Foreskin fibroblast (primary cell): ENCODE measurements at places on chromosomes 1 and 21.
A peak's percentile ranks its signal among the peaks of the same experiment; 100 is the strongest.

- no peak for DNase-seq
Observed at GRCh38 chr1:208077232-208078075, 166.5 kb upstream of the CD34 start.

DNA sequence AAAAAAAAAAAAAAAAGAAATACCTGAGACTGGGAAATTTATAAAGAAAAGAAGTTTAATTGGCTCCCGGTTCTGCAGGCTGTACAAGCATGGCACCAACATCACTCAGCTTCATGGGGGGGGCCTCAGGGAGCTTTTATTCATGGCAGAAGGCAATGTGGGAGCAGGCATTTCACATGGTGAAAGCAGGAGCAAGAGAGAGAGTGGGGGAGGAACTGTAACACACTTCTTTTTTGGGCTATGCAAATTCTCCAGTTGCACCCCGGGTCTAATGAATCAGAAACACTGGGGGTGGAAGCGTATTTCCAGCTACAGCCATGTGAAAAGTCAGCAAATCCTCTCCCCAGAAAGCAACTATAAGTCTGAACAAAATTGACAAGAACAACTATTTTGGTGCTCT, 11.8 kb upstream of the SOD1 start:
- DNase-seq: no peak

GRCh38 chr1:89873770-89874169, 52.9 kb downstream of the LRRC8D start:
- peak; percentile 59 for DNase-seq

DNA sequence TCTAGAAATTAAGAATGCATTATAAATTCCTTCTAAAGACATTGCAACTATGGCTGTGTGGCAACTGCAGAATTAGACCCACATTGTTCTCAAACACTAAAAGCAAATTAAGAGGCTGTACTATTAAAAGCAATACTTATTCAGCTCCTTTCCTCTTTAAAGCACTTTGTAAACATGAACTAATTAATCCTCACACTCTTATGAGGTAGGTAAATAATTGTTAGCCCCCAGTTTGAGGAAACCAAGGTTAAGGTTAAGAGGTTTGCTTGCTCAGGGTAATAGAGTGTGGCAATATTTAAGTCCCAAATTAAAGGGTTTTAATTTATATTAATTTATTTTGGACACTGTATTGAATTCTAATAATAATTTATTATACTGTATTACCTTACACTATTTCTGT, 553.8 kb downstream of the LRRIQ3 start:
- no peak for DNase-seq

DNA sequence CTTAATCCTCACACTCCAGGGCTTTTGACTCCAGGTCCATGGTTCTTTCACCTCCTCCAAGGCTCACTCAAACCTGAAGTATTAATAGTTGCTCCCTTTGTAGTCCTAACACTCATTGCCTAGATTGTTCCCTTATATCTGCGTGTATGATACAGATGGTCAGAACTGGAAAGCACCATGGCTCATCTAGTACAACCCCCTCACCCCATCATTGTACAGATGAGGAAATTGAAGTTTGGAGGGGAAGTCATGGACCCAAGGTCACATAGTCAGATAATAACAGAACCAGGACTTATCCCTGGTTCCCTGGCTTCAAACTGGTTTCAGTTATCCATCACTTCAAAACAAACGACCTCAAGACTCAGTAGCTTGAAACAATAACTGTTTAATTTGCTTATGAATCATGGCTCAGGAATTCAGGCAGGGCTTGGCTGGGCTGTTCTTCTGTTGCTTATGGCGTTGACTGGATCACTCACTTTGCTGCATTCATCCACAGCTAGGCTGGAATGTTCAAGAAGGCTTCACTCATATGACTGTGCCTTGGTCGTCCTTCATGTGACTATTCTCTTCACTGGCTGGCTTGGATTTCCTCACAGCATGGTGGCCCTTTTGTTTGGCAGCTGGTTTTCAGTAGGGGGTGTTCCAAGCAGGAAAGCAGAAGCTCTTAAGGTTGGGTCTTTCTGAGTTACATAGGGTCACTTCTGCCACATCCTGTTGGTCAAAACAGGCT, 5.0 kb downstream of the NOS1AP start:
- no peak for DNase-seq

GRCh38 chr1:89608319-89608983, 24.5 kb upstream of the LRRC8C start:
- DNase-seq: no peak

GRCh38 chr1:244090645-244091044, 39.6 kb downstream of the ZBTB18 start:
- DNase-seq: no peak

DNA sequence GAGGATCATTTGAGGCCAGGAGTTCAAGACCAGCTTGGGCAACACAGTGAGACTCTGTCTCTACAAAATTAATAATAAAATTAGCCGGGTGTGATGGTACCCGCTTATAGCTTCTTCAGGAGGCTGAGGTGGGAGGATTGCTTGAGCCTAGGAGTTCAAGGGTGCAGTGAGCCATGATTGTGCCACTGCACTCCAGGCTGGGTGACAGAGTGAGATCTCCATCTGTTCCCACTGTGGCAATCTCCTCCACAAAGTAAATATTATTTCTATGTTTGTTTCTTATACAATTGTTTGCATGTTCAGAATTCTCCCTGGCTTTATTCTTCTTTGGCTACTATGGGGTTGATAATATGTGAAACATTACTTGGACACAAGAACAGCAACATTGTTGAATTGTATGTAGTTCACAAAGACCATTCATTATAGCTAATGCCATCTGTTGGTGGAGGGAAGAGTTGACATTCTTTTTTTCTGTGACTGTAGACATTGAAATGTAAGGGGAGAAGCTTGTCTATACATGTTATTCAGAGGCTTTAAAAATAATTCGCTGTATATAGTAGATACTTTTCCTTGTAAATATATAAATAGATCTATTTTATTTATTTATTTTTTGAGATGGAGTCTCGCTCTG, 47.8 kb upstream of the SRSF10 start:
- DNase-seq: peak; percentile 75

GRCh38 chr1:44636083-44636687, 38.1 kb downstream of the TMEM53 start:
- no peak for DNase-seq

DNA sequence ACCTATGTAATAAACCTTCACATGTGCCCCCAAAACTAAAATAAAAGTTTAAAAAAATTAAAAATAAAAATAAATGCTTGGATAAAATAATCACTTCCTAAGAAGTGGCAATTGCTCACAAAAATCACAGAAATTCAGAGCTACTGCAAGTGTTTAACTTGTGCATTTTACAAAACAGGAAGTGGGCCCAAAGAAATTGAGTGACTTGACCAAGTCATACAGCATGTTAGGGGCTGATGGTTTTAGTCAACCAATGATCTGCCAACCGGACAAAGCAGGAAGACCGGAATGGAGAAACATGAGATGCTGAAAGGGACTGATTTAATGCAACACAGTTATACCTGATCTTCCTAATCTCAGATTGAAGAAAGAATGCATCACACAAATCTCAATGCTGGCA, 96.5 kb downstream of the SMYD2 start:
- DNase-seq: no peak

- no peak for DNase-seq
Observed at GRCh38 chr21:26443867-26444266, 129.2 kb downstream of the CYYR1 start.

DNA sequence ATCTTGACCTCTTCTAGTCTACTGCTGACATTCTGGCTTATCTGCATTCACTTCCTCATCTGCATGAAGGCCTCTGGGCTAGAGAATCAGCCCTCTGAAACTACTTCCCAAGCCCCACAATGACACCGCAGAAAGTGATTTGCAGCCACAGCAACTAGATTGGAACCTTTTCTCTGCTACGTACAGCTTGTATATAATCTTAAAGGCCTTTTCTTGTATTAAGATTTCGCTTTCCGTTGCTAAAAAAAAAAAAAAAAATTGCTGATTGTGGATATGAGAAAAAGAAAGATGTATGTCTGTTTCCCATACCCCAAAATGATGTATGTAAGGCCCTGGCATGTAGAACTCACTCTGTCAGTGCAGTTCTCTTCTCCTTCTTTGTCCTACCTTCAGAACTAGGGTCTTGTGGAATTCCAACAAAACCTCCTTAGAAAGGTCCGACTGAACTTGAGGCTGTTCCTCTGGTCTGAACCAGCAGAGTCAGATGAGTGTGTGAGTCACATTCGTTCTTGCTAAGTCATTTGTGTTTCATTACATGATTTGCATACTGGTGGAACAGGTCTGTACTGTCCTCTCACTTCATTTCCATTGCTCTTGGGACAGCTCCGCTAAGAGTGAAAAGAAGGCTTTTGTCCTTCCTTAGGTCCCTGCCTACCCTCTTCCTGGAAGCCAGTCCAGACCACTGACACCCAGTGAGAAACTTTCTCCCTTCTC, 62.7 kb downstream of the PLPP3 start:
- peak; percentile 53 for DNase-seq

DNA sequence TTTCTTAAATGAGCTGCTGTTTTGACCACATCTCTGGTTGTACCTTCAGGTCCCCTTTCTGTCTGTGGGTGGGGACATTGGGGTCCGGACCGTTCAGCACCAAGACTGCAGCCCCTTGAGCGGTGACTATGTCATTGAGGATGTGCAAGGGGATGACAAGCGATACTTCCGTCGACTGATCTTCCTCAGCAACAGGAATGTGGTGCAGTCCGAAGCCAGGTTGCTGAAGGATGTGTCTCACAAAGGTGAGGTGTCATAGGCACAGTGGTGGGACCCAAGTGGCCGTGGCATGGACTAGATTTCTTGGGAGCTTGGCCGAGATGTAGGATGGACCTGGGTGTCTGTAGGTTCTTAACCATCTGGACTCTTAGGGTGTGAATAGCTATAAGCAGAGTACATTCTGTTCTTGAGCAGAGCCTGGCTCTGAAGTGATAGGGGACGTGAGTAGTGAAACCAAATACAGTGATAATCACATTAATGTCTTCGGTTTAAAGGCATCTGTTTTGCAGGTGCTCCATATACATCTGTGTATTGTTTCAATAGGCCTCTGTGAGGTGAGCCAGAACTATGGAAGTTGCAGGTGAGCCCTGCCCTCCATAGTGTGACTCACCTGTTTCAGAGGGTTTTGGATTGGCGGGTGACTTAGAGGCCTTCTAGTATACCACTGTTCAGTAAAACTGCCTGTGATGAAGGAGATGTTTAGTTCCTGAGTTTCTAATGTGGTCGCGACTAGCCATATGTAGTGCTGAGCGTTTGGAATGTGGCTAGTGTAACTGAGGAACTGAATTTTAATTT, 6.4 kb downstream of the METTL13 start:
- no peak for DNase-seq

DNA sequence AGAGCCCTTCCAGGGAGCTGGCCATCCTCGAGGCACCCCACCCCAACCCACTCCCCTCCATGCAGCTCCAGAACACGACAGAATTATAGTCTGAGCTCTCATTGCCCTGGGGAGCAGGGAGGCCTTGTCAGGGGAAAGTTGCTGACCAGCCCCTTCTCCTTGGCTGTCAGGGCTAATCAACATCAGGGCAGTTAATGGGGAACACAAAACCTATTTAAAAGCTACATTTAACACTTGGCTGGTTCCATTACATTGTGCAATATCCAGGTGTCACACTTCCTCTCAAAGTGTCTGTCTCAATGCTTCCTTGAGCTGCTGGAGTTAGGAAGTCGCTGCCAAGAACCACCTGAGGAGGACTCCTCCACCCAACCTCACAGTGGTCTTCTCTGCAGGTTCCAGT, 111.8 kb upstream of the GRIK3 start:
- DNase-seq: no peak

- no peak for DNase-seq
Observed at GRCh38 chr1:160935527-160936258, 18.9 kb downstream of the ITLN2 start.

- peak; percentile 77 for DNase-seq
Observed at GRCh38 chr1:173393659-173394000, 83.5 kb upstream of the PRDX6 start.

DNA sequence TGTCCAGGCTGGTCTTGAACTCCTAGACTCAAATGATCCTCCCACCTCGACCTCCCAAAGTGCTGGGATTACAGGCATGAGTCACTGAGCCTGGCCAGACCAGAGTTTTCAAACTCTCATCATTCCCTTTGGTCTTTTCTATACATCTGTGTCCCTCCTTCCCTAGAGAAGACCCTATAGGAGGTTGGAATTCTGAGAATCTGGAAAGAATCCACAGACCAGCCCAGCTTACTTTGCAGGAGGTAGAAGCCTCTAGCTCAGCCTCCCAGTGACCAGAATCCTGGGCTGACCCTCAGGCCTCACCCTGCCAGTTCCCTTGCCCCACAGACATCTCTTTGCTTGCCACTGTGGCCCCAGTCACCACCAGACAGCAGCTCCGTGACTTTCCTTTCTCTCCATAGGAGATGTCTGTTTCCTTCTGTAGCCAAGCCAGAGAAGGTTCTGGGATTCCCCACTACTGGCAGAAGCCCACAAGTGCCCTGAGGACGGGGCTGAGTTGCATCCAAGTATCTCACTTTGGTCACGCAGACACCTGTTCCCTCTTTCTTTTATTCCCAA, 34.7 kb upstream of the KHDRBS1 start:
- no peak for DNase-seq

DNA sequence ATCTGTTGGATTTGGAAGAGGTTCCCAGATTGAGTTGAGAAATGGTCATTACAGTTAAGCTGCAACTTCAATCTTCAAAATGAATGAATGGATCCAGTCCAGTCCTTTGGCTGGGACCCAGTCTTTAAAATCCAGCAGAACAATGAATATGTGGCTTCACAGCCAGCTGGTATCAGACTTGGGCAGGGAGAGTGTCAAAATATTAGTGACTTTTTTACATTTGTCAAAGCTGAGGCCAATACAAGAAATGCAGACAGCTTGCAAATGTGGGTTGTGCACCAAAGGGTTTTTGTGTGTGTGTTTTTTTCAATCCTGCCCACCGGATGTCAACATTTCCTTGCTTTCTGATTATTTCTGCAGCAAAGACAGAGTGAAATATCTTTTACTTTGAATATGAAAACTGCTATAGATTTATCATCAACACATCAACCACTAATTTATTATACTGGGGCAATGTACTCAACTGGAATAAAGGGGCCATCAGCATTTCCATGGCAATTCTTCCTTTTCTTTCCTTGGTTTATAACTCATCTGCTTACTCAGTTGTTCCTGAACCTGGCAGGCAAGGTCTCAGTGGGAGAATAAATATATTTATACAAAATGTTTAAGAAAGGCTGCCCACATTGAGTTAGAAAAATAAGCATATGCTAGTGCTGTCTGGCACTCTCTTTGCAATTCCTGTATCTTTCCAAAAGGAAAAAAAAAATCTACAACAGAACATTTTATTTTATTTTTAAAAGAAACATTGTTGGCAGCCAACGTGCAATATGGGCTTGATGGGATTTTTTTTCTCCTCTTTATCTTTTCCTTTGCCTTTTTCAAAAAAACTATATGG, 491.6 kb upstream of the C1orf87 start:
- DNase-seq: peak; percentile 18

DNA sequence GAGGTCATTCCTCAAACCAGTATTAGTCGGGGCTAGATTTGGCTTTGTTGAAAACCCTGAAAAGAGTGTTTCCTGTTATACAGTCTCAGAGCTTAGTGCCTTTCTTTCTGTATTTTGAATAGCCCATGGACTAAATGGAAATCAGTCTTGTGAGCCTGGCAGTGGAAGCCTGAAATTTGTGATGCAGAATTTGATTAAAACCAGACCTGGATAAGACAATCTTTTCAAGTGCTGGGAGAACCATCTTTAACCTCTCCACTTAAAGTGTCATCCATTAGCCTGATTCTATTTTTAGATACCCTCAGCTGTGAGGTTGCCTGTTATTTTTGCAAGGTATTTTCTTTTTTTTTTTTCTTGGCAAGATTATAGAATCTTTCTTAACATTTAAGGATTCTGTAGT, 19.5 kb downstream of the ACTN2 start:
- DNase-seq: no peak

- peak; percentile 74 for DNase-seq
Observed at GRCh38 chr1:213987422-213987926, 299 bp upstream of the PROX1 start.

- no peak for DNase-seq
Observed at GRCh38 chr1:53561503-53562105, 102.4 kb downstream of the DMRTB1 start.
